ENCODE measurements at places on chromosomes 16 and 17.

GRCh38 chr17:50146230-50146926 is 4.1 kb downstream of the PPP1R9B start:
- no peak for DNase-seq

DNA sequence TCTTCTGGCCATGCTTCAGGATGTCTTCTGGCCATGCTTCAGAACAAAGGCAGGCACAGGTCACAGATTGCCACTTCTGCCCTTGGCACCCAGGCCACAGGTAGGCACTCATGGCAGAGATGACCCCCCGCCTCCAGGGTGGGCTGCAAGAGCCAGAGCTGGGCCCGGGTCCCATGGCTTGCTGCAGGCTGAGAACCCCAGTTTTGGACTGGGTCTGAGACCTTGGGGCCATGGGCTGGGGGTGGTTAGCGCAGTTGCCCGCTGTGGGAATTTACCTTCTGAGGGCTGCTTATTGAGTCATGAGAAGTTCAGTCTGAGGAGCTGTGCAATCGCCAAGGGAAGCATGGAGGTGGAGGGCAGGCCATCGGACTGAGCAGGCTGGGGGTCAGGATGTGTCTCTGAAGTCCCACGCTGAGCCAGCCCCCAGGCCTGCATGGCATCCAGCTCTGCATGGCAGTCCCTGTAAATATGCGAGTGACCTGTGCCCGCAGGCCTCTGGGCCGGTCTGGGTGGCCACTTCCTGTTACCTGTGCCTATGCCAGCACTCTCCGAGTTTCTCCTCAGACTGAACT is 1.7 kb downstream of the ANKRD13B start:
- DNase-seq: no peak

DNA sequence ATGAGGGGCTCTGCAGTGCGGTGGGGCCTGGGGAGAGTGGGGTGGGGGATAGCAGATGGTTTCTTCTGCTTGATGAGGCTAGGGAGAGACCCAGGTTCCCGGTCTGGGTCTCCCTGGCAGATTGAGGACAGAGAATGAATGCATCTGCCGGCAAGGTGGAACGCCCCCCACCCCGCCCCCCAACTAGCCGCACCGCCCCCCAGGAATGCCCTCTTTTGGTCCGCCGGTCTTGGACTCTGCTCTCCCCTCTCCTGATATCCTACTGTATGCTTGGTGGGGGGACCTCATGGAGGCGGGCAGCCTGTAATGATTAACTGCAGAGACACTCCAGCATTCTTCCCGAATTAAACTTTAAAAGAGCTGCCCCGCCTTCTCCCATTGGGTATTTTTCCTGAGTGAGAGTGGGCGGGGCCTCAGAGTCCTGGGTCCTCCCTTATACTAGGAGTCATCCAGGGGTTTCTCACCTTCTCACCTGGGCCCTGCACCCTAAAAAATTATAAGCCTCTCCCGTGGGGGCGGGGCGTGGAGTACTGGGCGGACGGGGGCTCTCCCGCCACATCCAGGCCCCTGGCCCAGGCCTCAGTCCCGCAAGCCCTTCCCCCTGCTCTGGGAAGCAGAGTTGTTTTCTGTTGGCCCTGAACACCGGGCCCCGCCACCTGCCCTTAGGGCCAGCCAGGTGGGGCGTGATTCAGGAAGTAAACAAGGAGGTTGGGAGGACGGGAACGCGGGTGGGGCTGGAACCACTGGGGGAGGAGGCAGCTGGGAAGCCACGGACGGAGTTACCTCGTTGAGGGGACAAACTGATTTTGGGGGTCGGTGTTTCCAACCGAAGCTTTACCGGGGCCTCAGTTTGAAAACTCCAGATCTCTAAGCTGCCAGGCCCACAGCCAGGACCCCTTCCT is 1.5 kb downstream of the GRB7 start:
- DNase-seq: no peak

- no peak for DNase-seq
Measured at GRCh38 chr16:105521-105920, 27.5 kb downstream of the MPG start.

- DNase-seq: no peak
Measured at GRCh38 chr16:28499854-28500253, 5.4 kb downstream of the APOBR start.

GRCh38 chr16:6206080-6206479 is 1108.5 kb upstream of the EEF2KMT start:
- no peak for DNase-seq

- peak; percentile 53 for DNase-seq
Measured at GRCh38 chr17:3639981-3640596, 3.5 kb downstream of the CTNS start.

- DNase-seq: no peak
Measured at GRCh38 chr16:69589434-69590269, 23.9 kb downstream of the NFAT5 start.

GRCh38 chr16:57562669-57563486 is 20.4 kb downstream of the ADGRG5 start:
- DNase-seq: no peak

GRCh38 chr16:86288716-86289294 is 221.5 kb upstream of the FOXF1 start:
- DNase-seq: no peak

- DNase-seq: no peak
Measured at GRCh38 chr17:77287432-77288068, 146.8 kb downstream of the SEC14L1 start.

GRCh38 chr17:77131904-77132303 is 8.9 kb upstream of the SEC14L1 start:
- no peak for DNase-seq

DNA sequence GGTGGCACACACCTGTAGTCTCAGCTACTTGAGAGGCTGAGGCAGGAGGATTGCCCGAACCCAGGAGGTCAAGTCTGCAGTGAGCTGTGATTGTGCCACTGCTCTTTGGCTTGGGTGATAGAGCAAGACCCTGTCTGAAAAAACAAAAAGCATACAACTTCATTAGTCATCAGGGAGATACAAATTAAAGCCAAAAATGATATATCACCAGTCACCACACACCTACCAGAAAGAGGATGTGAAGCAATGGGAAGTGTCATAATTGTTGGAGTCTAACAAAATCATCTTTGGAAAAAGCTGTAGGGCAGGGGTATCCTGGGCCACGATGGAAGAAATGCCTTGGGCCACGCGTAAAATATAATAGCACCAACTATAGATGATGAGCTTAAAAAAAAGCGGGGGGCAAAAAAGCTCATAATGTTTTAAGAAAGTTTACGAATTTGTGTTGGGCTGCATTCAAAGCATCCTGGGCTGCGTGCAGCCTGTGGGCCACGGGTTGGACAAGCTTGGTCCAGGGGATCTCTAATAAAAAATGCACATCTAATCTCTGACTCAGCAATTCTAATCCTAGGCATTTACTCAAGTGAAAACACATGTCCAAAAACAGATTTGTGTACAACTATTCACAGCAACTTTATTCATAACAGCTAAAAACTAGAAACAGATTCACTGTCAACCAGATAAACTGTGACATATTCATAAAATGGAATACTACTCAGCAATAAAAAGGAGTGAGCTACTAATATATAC is 65.9 kb downstream of the HIC1 start:
- no peak for DNase-seq

GRCh38 chr16:50455288-50455845 is 86.6 kb upstream of the BRD7 start:
- no peak for DNase-seq

DNA sequence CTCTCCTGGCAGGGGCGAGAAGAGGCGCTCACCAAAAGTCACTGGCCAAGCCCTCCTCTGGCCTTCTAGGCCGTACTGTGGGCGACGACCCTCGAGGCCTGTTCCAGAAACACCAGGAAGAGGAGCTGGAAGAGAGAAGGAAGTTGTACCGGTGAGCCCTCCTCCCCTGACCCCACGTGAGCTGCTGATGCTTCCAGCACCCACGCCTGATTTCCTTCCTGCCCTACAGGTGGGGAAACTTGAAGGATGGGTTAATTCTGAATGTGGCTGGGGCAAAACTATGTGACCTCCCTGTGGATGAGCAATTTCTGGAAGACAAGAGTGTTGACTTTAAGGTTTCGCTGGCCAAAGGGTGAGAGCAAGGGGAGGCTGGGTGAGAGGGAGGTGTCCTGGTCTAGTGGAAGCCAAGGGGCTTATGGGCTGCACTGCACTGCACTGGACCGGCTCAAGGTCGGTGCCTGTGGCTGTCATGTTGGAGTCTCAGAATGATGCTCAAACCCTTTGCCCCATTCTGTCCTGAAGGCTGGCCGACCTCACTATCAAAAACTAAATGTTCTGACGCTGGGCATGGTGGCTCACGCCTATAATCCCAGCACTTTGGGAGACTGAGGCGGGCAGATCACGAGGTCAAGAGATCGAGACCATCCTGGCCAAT is 6.2 kb downstream of the C17orf100 start:
- no peak for DNase-seq

GRCh38 chr17:67421869-67422273 is 44.8 kb downstream of the PITPNC1 start:
- peak; percentile 63 for DNase-seq

DNA sequence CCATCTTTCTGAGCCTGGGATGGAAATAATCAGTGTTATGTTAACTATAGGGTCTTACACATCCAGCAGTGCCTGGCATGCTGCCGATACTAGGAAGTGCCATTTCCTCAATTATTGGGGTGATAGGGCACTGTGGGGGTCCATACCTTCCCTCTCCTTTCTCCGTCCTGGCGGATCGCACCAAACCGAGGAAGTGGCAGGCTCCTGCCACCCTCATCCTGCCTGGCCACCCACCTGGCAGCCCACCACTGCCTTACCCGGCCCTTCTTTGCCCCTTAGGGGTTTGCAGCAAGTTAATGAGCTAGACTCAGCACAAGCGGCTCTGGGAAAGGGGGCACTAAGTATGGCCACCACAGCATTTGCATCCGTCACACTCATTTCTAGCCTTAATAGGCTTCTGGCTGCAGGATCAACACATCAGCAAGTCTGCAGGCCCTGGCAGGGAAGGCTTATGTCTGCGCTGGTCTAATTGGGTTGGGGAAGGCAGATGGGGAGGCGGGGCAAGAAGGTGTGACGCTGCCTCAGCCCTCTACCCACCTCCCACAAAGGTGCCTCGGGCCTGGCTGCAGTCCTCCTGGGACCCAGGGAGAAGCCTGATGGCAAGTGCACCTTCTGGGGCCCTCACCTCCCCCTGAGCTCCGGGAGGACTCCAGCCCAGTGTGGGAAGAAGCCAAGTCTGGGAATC is 28.6 kb downstream of the DCAKD start:
- DNase-seq: no peak

- DNase-seq: peak; percentile 37
Measured at GRCh38 chr17:3890082-3890877, 2.6 kb downstream of the CAMKK1 start.

DNA sequence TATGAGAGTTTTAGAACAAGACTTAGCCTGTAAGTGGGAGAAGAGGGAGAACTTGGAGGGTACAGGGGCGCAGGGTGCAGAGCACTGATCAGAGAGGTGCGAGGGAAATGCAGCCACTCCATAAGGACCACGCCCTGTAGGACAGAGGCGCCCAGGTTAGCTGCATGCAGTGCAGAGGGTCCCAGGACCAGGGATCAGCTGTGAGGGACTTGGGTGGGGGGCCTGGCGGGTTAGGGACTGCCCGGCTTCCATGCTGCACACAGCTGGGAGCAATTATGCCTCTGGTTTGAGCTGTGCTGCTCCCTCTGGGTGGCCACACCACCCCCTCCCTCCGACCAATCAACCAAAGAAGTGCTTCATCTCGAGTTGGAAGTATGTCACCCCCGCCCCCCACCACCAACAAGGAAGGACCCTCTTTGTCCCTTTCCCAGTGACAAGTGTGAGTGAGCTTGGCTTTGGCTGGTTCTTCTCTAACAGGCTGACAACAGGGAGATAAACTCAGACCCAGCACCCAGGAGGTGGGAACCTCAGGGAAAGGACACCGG is 22.2 kb upstream of the CLEC18A start:
- DNase-seq: no peak

DNA sequence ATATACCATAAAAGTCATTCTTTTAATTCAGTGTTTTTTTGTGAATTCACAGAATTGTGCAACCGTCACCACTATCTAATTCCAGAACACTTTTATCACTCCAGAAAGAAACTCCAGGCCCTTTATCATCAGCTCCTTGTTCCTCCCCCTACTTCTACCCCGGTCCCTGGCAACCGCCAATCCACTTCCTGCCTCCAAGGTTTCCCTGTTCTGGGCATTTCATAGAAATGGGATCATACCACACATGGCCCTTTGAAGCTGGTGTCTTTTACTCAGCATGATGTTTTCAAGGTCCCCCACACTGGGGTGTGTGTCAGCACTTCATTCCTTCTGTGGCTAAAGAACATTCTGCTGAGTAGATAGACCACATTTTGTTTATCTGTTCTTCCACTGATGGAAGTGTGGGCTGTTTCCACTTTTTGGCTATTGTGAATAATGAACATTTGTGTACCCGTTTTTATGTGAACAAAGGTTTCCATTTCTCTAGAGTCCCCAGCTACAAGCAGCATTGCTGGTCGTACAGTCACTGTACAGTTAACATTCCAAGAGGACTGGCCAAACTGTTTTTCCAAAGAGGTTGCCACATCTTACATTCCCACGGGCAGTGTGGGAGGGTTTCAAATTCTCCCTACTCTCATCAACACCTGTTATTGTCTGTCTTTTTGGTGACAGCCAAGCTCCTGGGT is 75.8 kb upstream of the ZNF469 start:
- DNase-seq: no peak

- no peak for DNase-seq
Measured at GRCh38 chr16:53257001-53257400, 177.3 kb upstream of the RBL2 start.

GRCh38 chr16:58022601-58023371 is 2.8 kb upstream of the MMP15 start:
- DNase-seq: no peak

GRCh38 chr17:32020943-32021614 is 13.9 kb downstream of the LRRC37B start:
- no peak for DNase-seq

GRCh38 chr17:70172449-70172848 is 3.1 kb downstream of the KCNJ2 start:
- DNase-seq: no peak

DNA sequence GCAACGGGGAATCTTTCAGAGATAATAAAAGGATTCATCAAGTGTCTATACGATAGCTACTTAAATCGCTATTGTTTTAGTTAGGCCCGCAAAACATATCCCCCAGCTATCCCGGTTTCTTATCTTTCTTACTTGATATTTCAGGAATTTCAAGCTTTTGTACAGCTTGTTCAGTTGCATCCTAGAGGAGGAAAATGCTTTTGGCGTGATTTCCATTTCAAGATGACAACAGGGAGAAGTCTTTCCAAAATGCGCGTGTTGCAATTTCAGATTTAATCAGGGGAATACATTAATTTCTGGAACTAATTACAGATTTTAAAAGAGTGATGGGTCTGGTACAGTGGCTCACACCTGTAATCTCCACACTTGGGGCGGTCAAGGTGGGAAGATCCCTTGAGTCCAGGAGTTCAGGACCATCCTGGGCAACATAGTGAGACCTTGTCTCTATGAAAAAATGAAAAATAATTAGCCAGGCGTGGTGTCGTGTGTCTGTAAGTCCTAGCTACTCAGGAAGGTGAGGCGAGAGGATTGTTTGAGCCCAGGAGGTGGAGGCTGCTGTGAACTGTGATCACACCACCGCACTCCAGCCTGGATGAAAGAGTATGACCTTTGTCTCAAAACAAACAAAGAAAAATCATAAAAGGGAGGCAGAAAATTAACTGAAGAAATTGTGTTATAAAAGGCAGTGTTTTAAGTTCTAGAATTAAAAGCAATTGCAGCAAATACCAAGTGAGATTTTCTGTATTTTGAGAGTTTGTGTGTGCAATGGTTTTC is 546.1 kb downstream of the MAF start:
- no peak for DNase-seq

Measured in stimulated activated CD4-positive, alpha-beta T cell treated with anti-CD3 and anti-CD28 coated beads, Interleukin-1b, Interleukin-23, amount 100 ng/mL, for 48 hours (primary cell).